ENCODE measurements at places on chromosomes 16 and 17.

DNA sequence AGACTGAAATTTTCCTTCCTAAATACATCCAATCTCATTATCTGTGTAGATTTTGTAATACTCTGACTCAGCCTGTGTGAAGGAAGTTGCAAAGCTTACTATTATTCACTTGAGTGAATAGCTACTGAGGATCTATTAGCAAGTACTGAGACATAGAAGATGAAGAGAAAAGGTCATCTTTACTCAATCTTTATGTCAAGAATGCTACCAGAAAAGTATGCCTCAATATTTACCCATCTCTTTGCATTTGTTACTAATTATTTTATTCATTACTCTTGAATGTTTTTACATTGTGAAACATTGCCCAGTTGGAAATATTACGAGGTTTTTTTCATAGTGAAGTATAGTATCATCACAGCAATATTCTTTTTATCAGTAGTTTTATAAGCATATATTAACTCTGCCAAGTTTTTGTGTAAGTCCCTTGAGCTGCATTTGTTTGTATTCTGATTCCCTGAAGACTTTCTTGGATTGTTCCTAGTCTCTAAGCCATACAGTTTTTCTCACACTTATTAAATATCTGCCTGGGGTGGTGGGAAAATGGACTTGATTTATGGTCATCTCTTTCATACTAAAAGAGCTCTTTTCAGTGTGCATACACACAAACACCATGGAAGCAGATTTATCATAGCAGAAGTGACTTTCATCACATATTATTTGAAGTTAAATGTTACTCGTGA lies 110.4 kb downstream of the MRTFB start:
- H3K27ac ChIP-seq = no peak overlapping the region
- peaks cover 15% of the 10 kb centered on the region for H3K4me1 ChIP-seq
- H3K27me3 ChIP-seq = no peaks in the 10 kb centered on the region
- H3K4me3 ChIP-seq = no peak overlapping the region
- H3K36me3 ChIP-seq = no peaks in the 10 kb centered on the region

DNA sequence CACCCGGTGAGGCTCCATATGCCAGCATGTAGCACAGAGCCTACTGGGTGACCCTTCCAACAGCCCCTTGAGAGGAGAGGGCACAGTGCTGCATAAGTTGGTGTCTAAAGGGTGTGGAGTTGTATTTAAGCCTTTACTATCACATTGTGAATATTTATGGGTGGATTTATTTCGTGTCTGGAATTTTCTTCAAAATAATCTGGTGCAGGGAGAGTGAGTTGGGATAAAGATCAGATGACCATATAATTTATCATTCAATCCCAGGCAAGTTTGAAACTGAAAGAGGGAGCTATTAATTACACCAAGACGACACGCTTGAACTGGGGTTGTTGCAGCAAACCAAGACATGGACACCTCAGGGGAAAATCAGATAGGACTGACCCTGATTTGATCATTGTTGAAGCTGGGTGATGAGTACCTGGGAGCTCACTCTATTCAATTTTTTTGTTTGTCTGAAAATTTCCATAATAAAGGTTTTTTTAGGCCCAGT lies 42.2 kb downstream of the LDHD start:
- no peak overlapping the region for H3K4me3 ChIP-seq
- no peak for DNase-seq
- no peaks in the 10 kb centered on the region for H3K36me3 ChIP-seq
- H3K4me1 ChIP-seq = no peaks in the 10 kb centered on the region

DNA sequence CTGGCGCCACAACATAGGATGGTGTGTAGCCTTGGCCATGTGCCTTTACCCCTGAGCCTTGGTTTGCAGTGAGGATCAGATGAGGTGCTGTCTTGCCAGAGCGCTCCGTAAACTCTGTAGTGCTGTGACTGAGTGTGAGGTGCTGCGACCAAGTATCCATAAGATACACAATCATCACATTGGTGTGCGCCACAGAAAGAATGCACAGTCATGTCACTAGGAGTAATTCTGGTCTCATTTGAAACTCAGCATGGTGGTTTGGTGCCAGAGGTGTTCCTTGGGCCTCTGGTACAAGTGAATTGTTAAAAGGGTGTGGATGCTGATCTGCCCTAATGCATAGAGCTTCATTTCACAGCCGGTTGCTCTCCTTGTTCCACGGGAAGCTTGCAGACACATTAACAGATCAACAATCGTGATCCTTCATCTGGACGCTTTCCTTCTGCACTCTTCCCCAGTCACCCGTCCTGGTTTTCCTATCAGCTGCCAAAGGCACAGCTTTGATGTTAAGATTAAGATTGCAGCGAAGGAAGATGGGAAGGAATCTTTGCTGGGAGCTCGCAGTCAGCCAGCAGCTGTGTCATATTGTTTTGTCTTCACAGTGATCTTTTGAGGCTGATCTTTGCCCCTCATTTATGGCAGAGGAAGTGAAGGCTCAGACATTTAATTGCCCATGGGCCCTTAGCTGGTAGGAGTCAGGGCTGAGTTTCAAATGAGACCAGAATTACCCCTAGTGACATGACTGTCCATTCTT lies 79.1 kb downstream of the KSR1 start:
- no peaks in the 10 kb centered on the region for H3K36me3 ChIP-seq
- no peaks in the 10 kb centered on the region for H3K27me3 ChIP-seq
- H3K27ac ChIP-seq = peak overlapping the region; percentile 56
- peaks cover 59% of the 10 kb centered on the region for H3K4me1 ChIP-seq
- no peak for DNase-seq

DNA sequence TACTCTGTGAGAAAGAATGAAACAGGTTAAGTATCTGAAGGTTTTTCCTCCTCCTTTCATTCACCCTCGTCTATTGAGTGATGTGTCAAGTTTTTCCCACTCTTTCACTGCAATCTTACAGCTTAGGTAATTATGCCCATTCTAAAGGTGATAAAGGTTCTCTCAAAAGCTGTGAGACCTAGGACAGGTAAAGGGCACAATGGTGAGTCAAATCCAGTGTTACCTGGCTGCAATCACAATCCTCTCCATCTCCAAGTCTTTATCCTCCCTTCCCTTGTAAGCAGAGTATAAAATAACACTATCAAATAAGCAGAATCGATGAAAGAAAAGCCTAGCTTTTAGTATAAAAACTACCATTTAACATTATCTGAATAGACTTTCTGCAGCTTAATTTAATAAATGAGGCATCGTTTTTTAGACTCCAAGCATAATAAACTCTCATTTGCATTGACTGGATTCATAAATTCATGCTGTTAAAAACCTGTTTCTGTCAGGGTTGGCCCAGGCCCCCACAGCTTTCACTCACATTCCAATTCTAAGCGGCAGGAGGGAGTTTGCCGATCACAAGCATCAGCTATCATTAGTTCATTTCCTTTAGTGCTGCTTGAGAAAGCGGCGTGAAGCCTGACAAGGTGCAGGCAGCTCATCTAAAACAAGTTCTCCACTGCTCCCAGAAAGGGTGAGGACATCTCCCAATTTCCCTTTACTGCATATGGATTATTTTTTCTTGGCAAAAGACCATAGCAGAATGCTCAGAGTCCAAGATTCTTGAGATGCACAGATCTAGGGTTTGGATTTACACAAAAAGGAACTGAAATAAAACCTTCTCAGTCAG lies 67.8 kb downstream of the CDH8 start:
- no peaks in the 10 kb centered on the region for H3K4me1 ChIP-seq
- no peak for DNase-seq
- H3K27ac ChIP-seq = no peak overlapping the region
- no peaks in the 10 kb centered on the region for H3K36me3 ChIP-seq

- peaks cover 35% of the 10 kb centered on the region for H3K4me1 ChIP-seq
- H3K36me3 ChIP-seq = no peaks in the 10 kb centered on the region
- H3K27me3 ChIP-seq = no peaks in the 10 kb centered on the region
- no peak for DNase-seq
These were observed 9.1 kb downstream of the ATP2A3 start for GRCh38 chr17:3954976-3955672.

DNA sequence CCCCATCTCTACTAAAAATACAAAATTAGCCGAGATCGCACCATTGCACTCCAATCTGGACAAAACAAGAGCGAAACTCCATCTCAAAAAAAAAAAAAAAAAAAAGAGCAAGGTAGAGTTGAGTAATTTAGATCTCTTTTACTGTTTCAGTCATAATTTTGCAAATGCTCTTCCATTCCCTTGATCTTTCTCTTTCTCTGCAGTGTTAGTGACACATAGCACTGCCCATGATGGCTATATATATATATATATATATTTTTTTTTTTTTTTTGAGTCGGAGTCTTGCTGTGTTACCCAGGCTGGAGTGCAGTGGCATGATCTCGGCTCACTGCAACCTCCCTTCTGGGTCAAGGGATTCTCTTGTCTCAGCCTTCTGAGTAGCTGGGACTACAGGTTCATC lies 12.2 kb upstream of the PHOSPHO1 start:
- no peak for DNase-seq
- H3K4me3 ChIP-seq = no peak overlapping the region
- no peaks in the 10 kb centered on the region for H3K4me1 ChIP-seq
- no peaks in the 10 kb centered on the region for H3K27me3 ChIP-seq
- H3K27ac ChIP-seq = no peak overlapping the region

DNA sequence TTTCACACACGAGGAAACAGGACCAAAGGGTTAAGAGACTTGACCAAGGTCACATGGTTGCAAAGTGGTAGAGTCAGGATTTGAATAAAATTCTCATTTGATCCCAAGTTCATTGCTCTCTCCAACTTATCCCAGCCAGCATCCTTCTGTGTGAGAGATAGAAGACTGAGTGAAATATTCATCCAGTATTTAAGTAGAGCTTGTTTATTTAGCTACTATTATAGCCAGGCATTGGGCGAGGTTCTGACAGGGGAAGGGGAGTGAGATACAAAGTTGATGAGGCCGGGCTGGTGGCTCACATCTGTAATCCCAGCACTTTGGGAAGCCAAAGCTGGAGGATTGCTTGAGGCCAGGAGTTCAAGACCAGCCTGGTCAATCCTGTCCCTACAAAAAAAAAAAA lies 4.4 kb downstream of the ITGAL start:
- peaks cover 36% of the 10 kb centered on the region for H3K27me3 ChIP-seq
- H3K27ac ChIP-seq = no peak overlapping the region
- H3K4me1 ChIP-seq = no peaks in the 10 kb centered on the region
- DNase-seq = no peak

- H3K27me3 ChIP-seq = peaks cover 52% of the 10 kb centered on the region
- peak overlapping the region; percentile 72 for H3K4me3 ChIP-seq
- peaks cover 21% of the 10 kb centered on the region for H3K4me1 ChIP-seq
- peaks cover 52% of the 10 kb centered on the region for H3K36me3 ChIP-seq
- peak overlapping the region; percentile 94 for H3K27ac ChIP-seq
These were observed 3.1 kb downstream of the ITGB4 start for GRCh38 chr17:75724016-75725003.

DNA sequence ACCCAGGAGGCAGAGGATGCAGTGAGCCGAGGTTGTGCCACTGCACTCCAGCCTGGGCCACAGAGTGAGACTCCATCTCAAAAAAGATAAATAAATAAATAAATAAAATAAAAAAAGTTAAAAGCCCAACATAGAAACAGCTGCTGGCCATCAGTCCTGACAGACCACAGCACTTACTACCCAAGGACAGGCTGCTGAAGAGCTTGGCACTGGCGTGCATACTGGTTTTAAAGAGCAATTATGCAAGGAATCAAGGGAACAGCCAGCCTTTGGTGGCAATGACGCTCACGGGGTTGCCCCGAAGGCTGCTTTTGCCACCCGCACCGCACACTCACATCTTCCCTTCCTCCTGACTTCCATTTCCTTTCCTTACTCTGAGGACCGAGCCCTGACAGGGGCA lies 4.2 kb downstream of the PLD6 start:
- peak overlapping the region; percentile 90 for H3K27ac ChIP-seq
- H3K27me3 ChIP-seq = no peaks in the 10 kb centered on the region
- no peaks in the 10 kb centered on the region for H3K36me3 ChIP-seq

DNA sequence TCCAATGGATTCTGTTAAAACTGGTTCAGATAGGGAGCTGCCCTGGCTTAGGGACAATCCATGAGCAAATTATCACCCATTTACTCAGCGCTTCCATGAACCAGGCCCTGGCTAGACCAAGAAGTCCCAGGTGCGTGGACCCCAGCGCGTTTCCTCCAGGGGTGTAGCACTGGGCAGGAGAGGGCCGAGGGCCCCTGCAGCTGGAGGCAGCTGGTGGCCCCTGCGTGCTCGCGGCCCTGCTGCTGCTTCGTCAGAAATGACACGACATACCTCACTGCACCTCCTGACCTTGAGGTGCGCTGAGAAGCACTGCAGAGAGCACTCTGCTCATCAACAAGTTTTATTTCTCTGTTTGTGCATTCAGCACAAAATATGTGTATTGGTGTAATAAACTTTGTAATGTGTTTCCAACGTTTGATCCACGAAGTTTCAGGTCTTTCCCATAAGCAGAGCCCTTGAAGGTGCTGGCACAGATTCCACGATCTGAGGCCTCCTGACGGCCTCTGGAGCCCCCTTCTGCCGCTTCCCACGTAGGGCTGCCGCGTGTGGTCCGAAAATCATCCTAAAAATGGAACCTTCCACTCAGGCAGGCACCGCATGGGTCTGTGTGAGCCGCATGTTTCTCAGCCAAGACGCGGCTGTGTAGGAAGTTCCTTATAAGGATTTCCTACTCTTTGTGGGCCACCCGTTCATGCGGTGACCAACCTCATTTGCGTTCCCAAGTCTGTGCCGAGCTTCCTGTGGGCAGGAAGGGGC lies 50.8 kb upstream of the ZCCHC14 start:
- H3K4me3 ChIP-seq = no peak overlapping the region
- peaks cover 9% of the 10 kb centered on the region for H3K4me1 ChIP-seq
- H3K27me3 ChIP-seq = no peaks in the 10 kb centered on the region

DNA sequence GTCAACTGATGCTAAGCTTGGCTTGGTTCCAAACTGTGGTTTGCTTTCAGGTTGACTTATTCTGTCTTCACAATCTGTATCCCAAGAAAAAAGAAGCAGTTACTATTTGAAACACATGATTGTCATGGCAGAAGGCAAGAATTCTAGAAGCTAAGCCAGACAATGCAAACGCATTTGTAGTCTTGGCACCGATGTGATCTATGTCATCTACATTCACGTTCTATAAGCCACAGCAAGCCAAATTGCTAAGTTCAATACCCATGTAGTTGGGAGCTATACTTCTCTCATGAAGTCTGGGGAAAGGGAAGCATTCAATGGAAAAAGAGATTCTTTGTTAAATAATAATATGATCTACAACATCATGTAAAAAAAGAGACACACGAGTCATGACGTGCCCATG lies 18.3 kb upstream of the KIF2B start:
- H3K4me1 ChIP-seq = no peaks in the 10 kb centered on the region
- no peak overlapping the region for H3K4me3 ChIP-seq
- no peaks in the 10 kb centered on the region for H3K27me3 ChIP-seq
- H3K36me3 ChIP-seq = no peaks in the 10 kb centered on the region
- no peak for DNase-seq
